ENCODE measurements at places on chromosomes 5 and 9.

DNA sequence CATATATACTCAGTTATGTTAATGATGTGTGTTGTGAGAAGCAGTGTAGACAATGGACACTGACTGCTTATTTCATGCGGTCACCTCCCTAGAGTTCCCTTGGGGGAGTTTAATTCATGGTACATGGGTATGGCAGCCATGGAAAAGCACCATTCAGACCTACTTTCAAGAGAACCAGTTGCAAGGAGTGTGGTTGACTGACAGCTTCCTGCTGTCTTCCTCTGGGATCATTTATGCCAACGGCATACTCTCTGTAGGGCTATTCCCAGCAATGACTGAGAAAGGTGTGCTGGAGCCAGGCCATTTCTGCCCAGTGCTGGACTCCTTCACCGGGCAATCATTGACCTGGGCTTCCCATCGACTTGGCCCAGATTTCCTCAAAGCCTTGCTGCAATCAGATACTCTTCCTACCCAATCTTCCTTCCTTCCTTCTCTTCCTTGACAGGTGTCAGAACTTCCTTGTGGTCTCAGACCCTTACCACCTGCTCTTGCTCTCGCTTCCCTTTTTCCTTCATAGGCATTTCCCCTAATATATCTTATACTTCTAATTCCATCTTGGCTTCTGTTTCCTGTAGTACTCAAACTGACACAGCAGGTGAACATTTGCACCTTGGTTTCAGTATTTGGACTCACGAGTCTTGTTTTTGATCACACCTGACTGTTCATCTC, 3.4 kb upstream of the CLINT1 start:
- DNase-seq, result no peak

GRCh38 chr9:95753762-95754465, 121.6 kb upstream of the ERCC6L2 start:
- DNase-seq, result no peak

GRCh38 chr5:159310511-159310910, 19.8 kb downstream of the IL12B start:
- peak; percentile 67 for DNase-seq

DNA sequence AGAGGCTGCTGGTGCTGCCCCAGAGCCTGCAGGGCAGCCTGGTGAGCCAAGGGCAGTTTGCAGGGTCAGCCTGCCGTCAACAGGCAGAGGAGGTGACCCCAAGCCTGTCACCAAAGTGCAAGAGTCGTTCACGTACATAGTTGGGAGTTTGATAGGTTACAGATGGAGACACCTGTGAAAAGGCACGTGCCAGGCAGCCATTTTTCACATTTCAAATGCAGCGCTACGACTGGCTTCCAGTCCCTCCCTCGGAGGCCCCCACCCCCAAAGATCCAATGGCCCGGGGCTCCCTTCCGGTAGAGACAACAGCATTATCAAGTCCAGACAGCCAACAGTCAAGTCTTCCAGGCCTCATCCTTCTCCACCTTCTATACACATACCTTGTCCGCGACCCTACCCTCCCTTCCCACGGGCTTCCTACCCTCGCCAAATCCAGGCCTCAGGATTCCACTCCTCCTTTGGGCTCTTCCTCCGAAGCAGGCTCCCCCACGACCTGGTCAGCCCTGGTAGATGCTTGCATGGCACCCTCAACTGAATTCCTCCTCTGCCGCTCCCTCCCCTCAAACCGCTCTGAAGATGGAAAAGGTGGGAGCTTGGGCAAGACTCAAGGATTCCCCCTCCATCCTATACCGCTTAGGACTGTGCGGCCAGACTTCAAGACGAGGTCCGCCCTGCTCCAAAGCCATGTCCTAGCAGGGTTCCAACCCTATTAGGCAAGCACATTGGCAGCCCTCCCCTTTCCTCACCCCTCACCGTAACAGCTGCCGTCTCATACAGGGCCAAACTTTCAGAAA, 13.2 kb downstream of the HNRNPH1 start:
- no peak for DNase-seq

- DNase-seq, result no peak
Observed at GRCh38 chr5:43729846-43730478, 127.0 kb downstream of the NNT start.

- DNase-seq, result peak; percentile 79
Observed at GRCh38 chr9:88590558-88591146, 55.7 kb downstream of the NXNL2 start.

DNA sequence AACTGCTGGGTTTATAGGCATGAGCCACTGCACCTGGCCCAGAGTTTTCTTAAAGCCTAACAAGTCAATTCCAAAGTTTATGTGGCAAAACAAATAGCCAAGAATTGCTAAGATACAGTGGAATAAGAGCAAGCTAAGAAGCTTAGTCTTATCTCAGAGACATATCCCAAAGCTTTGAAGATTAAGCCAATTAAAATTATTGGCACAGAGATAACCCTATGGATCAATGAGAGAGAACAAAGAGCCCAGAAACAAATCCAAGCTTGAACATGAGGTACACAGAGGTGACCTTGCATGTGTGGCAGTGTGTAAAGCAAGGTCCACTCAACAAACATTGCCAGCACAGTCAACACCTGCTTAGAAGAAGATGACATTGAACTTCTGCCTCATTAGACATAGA, 13.3 kb downstream of the BTNL3 start:
- no peak for DNase-seq

- no peak for DNase-seq
Observed at GRCh38 chr5:150052956-150053712, 33.2 kb downstream of the CSF1R start.

DNA sequence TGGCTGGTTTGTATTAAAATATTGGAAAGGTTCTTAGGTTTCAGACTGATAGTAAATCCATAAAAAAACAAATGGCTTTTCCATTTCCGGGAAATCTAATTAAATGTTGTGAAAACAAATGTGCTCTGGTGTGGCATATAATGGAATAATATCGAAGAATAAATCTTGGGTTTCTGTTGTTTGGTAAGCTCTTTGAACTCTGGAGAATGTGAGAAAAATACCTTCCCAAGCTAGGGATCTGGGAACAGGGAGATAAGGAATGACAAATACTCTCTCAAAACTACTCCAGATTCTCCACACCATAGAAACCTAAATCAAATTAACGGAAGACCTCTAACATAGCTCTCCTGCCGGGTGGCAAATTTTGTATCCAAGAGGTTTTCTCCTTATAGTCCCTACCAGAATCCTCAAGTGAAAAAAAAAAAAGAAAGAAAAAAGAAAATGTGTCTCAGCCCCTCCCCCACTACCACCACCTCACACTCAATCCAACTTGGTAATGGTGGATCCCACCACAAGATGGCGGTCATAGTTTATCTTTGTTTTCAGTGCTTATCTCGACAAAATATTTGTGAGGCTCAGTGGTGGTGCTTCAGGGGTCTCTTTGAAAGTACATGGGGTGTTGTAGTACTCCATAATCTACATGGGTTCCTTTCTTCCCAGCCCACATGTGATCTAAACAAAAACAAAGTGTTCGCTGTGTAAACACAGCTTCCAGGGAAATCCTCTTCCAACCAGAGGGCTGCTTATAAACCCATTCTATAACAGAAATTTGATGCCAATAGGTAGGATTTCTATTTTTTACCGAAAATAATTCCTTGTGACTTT, 54.5 kb upstream of the FST start:
- DNase-seq, result peak; percentile 64

DNA sequence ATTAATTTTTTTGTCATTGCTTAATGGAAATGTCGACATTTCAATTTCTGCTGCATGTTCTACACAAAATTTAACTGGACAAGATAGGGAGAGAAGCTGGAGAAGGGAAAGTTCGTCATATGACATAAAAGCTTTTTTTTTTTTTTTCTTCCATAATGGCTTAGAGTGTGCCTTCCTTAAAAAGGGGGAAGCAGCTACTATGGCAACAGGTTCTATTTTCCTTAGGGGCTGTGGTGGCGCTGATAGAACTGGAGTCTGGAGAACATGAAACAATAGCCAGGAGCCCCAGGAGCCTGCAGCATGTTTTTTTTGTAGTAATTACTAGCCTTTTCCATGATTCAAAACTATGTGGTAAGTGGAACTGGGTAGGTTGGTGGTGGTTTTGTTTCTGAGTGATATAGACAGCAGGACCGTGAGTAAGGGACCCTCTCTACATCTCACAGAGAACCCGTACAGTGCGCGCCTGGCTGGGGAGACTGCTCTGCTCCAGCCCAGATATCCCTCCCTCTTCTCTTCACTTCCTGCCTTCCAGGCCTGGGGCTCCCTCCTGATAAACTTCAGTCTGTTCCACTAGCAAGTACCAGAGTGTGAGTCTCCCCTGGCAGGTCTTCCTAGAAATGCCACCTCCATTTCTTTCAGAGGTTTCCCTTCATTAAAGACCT, 301.6 kb downstream of the NR3C1 start:
- DNase-seq, result no peak

DNA sequence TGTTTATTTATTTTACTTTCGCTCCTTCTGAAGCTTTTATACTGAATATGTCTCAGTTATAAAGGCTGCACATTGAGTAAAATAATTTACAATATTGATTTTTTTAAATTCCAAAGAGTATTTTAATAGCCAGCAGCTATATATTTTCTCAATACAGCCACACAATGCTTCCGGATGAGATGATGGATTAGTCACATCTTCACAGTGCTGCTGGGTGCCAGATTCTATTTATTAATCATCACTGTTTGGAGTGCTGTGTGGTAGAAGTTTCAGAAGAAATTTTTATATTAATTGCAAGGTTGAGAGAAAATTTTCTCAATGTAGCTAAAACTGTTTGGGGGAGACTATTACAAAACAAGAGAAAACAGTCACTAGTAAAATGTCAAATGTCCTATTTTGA, 989.8 kb downstream of the TLE4 start:
- DNase-seq, result no peak

- DNase-seq, result no peak
Observed at GRCh38 chr5:138596105-138596881, 21.1 kb upstream of the HSPA9 start.

DNA sequence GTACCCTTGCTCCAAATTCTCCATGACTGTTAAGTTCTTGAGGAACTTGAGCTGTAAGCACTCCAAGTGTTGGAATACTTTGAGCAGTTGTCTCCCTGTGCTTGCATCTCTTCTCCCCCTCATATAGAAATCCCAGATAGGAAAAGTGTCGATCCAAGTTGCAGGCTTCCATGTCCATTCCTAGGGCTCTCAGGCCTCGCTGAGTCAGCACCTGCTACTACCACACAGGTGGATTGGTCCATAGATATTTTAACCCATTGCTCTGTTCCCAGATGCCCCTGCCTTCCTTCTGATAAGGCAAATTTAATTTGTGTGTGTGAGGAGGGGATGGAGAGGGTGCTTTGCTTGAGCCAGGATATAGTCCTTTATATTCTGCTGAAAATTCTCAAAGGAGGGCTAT, 95.8 kb downstream of the PIP5K1B start:
- DNase-seq, result no peak

GRCh38 chr5:157651623-157652376, 438 bp downstream of the SOX30 start:
- DNase-seq, result peak; percentile 85

DNA sequence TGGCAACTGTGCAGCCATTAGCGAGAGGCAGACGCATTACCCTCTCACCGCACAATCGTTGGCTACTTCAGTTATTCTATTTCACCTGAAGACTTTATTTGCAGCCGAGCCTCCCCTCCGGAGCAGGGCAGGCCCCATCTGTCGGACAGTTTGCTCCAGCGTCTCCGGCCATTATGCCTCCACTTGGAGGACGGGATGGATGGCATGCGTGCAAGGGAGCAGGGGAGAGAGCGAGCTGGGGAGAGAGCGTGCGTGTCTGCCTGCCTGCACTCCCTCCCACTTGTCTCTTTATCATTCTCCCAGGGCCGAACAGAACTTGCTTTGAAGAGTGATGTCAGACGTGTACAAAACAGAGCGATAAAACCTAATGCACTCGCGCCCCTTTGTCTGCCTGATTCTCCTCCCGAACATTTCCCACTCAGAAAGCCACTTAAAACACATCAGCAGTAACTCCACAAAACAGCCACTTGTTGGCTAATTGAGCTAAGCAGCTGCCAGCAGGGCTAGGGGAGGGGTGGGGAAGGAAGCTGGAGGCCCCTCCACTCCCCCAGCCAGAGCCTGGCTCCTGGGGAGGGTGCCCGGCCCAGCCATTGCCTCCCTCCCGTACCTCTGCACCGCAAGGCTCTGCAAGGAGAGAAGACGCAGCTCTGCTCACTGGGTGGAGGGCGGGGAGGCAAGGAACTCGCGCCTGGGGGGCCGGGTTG, 43.4 kb upstream of the FUBP3 start:
- DNase-seq, result no peak

GRCh38 chr9:136546697-136547501, 1.1 kb upstream of the NOTCH1 start:
- DNase-seq, result peak; percentile 66

- DNase-seq, result no peak
Observed at GRCh38 chr5:123297866-123298265, 125.3 kb downstream of the CEP120 start.

DNA sequence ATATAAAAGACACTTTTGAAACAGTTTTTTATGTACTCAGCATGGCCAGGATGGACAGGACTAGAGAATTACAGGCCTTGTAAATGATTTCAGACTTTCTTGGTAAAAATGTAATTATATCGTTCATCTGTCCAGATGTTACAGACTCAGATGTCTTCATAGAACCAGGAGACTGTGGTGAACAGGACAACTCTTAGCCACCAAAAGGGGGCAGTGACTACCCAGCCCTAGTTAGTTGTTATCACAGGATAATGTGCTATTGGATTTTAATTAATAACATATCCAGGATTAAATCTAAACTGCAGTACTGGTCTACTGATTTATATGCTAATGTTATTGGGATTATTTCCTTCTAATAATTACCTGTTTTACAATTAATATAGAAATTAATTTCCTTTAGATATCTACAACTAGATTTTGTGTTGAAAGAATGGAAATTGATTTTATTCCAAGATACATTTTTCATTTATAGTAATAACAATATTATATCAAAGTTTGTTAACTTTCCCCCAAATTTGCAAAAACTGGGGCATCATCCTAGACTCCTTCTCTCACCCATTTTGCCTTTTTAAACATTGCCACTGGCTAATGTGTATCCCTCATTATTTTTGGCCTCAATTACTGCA, 99.4 kb downstream of the MTREX start:
- DNase-seq, result no peak

GRCh38 chr5:142772446-142773293, 2.5 kb downstream of the ARHGAP26 start:
- no peak for DNase-seq

DNA sequence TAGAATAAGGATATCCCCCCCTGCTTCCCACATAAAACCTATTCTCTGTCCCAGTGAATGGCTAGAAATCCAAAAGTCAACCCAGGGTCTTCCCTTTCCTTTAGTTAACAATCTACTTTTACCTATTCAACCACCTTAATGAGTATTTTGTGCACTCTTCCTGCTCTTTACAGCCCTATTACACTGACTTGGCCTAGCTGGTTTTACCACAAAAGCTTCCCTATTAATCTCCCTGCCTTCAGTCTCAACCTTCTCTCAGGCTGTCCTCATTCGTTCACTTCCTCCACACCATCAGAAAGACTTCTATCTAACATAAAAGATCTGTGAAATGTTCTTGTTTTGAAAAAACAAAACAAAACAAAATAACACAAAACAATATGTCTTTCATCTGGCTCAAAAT, 16.2 kb downstream of the CTNNAL1 start:
- no peak for DNase-seq

DNA sequence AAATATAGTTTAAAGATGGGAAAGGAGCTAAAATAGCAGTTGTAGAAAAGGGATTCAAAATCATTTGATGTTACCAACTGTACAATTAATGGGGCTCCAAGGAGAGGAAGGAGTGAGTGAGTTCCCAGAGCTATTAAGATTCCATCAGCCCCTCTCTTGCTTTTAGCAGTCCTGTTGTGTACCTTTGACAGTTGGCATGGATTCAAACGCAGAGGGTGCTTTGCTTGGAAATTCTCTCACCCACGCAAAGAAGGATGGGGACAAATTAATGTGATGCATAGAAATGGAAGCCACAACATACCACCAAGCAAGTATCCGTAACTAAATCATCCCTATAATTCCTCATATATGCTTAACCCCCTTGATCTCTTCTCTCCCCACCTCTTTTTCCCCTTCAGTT, 461.3 kb downstream of the EBF1 start:
- no peak for DNase-seq
